ENCODE measurements at places on chromosomes 2 and 18.
A peak's percentile ranks its signal among the peaks of the same experiment; 100 is the strongest.

- ATAC-seq, result no peak
Observed at GRCh38 chr2:1521191-1521877, 108.1 kb downstream of the TPO start.

DNA sequence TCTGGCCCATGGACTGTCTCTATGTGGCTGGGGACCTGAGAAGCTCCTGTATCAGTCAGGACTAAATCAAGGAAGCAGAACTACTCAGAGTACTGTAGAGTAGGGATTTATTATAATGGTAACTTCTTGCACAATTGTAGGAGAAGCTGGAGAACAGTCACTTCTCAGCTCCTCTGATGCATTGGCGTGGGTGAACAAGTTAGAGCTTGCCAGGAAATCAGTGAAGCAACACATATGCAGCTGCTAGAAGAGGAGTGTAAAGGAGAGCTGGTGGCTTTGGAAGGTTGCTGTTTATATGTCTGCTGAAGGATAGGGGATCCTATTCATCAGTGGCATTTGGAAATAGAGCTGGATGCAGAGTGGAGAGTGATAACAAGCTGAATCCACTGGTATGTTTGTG, 215.5 kb upstream of the CWC22 start:
- ATAC-seq, result peak; percentile 83

DNA sequence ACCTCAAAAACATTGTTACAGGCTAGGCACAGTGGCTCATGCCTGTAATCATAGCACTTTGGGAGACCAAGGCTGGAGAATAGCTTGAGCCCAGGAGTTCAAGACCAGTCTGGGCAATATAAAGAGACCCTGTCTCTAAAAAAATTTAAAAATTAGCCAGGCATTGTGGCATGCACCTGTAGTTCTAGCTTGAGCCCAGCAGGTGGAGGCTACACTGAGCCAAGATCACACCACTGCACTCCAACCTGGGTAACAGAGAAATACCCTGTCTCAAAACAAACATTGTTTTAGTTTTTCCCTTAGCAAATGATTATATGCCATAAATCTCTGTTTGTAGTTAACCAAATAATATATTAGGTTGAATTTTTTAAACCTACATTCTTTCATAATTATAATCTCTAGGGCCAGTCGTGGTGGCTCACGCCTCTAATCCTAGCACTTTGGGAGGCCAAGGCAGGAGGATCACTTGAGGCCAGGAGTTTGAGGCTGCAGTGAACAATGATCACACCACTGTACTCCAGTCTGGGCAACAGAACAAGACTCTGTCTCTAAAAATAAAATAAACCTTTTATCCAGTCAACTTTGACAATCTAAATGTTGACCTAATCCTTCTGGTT, 13.3 kb upstream of the CYP20A1 start:
- ATAC-seq, result no peak

- ATAC-seq, result no peak
Observed at GRCh38 chr18:6254456-6254855, 160.3 kb downstream of the L3MBTL4 start.

DNA sequence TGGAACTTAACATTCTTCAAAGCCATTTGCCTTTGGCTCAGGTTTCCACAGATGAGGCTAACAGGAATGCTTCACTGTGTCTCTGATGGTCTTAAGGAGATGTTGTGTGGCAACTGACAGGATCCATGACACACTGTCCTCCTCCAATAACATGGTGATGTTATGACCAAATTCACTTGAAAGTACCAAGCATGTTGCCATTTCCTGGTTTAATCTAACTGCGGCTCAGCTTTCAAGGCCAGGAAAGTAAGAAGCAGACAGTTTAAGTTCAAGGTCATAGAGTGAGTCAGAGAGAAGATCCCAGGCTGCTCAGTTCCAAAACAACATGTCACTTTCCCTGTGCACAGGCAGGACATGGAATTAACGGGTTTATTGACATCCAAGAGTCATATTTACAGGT, 513.6 kb downstream of the STK39 start:
- ATAC-seq, result no peak

DNA sequence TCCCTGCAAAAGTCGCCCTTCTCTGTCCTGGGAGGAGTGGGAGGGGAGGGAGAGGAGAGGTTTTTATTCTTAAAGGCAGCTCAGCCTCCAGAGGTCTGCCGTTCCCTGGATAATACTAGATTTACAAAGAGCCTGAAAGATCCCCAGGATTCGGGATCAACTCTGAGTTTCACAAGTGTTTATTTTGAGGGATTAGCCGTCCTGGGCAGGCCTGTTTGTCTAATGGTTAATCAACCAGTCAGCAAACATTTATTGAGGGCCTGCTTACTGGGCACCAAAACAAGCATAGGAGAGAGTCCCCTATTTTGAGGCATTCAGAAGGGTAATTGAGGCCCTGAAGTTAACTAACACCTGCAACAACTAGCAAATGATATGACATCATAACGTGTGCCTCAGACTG, 152.6 kb upstream of the SLC1A4 start:
- ATAC-seq, result no peak

DNA sequence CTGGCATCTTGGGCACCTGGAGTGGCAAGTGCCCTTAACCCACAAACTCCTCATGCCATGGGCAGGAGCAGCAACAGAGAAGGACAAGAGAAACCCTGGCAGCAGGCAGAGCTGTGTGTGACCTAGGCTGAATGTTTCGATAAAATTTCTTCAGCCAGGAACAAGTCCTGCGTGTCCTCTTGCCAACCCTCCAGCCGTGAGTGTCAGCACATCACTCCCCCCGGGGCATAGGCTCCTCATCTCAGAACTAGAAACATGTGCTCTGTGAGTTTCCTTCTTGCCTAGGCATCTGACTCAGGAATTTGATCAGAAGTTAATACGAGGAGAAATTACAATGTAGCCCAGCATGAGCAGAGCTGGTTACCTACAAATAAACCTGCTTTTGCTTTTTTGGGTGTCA, 2.2 kb downstream of the ABCG8 start:
- no peak for ATAC-seq

DNA sequence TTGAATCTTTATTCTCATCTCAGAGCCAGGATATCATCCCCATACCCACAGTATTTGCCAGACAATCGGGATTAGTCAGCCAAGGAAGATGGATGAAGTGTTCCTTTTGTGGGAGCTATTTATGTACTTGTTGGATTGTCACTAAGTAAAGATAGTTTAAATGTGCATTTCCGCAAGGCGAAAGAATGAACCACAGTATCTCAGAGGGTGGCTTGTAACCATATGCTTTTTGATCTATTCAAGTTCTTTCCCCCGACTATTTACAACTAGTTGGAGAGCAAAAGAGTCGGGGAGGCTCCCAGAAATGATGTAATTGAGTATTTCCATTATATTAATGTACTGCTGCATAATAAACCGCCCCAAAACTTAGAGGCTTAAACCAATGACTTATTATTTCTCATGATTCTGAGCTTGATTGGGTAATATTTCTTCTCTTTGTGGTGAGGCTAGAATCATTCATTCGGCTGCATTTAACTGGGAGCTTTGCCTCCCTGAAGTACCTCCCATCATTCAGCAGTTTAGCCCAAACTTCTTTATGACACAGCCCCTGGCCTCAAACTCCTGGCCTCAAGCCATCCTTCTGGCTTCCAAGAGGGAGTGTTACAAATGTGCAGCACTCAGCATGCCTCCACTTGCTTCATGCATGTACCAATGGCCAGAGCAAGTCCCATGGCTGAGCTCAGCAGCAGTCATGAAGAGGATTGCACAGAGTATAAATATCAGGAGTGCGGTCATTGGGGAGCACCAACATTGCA, 423.7 kb downstream of the METTL4 start:
- ATAC-seq, result peak; percentile 70

- no peak for ATAC-seq
Observed at GRCh38 chr2:44358503-44358902, 2.8 kb downstream of the PREPL start.

- no peak for ATAC-seq
Observed at GRCh38 chr2:120917886-120918285, 182.2 kb downstream of the GLI2 start.

DNA sequence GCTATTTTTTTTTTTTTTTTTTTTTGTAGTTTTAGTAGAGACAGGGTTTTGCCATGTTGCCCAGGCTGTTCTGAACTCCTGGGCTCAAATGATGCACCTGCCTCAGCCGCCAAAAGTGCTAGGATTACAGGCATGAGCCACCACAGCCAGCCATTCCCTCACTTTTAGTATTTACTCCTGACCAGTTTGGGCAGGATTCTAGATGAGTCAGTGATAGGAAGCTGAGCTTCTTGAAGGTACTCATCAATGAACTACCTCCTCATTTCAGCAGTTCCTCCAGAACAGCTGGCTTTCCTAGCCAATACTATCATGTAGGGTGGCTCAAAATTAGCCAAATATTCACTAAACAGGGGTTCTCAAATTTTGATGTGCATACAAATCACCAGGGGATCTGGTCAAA, 57.2 kb downstream of the CYBRD1 start:
- no peak for ATAC-seq

DNA sequence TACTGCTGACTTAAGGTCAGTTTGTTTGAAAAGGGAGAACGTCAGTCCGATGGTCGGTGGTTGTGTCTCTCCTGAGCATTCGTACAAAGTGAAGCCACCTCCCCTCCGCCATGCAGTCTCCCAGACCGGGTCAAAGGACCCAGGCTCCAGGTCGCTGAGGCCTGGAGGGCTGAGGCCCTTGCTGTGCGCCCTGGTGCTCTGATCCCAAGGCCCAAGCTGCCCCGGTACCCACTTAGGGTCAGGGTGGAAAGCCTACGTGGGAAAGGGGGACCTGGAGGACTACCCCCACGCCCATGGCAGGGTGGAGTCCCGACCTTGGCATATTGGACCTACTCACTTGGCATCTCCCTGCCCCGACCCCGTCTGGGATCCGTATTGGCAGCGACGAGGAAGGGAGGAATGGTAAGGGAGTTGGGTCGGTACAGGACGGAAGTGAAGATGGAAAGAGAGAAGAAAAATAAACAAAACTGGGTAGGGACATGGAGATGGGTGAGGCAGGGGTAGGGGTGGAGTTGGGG, 8.0 kb upstream of the SIX3 start:
- no peak for ATAC-seq

DNA sequence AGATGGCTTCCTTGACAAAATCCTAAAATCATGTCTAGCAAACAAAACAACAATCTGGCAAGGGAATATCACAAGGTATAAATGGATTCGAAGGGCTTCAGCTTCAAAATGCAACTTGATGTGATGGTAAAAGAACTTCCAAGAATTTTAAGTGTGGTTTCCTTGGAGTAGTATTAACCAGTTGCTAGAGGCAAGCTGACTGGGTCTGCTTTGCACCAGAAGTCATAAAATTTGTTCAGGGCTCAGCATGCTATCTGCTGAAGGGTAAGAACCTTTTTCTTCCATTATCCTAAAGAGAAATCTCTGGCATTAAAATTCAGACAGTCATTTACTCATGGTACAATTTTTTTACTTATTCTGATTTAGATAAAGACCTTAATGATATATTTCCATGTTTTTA, 516.7 kb downstream of the TXNL1 start:
- no peak for ATAC-seq

DNA sequence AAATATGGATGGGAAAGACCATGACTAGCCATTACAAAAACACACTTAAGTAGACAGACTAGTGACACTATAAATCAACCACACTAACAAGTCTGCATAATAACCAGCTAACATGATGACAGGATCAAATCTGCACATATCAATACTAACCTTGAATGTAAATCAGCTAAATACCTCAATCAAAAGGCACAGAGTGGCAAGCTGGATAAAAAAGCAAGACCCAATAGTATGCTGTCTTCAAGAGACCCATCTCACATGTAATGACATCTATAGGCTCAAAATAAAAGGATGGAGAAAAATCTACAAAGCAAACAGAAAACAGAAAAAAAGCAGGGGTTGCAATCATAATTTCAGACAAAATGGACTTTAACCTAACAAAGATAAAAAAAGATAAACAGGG, 16.3 kb downstream of the PFN4 start:
- ATAC-seq, result no peak

GRCh38 chr2:66127656-66128055, 307.3 kb upstream of the MEIS1 start:
- no peak for ATAC-seq

DNA sequence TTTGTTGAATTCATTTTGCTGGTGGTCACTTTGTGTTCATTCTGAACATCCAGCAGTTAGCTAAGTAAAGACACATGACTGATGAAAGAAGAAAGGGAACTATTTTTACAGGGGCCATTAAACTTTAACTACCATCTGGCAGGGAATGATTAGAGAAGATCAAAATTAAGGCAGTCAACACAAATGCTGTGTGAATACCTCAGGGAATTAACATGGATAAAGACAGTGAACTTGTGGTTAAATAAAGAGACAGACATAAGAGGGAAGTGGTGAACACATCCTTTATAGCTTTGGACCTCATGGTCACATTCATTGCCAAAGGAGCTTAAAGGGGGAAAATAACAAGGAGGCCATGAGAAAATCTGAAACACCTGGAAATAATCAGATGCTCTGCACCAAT, 52.6 kb upstream of the ATP5MC3 start:
- ATAC-seq, result no peak

DNA sequence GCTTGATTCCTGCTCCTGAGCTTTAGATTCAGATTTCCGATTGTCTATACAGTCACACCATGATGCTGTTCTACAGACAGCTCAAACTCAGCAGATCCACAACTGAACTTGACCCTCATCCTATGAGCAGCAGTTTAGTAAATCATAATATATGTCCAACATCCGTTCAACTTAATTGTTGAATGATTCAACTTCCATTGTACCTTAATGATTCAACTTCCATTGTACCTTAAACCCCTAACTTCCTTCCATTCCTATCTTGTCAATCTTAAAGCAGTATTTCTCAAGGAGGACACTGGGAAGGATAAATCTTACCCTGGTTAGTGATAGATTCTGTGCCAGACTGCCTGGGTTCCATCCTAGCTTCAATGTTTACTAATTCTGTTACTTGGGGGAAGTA, 60.1 kb downstream of the PIGN start:
- no peak for ATAC-seq

GRCh38 chr2:158194229-158194628, 92.6 kb downstream of the UPP2 start:
- no peak for ATAC-seq

GRCh38 chr2:10056439-10056838, 13.1 kb downstream of the KLF11 start:
- ATAC-seq, result no peak

GRCh38 chr18:69261406-69261805, 139.3 kb upstream of the DOK6 start:
- no peak for ATAC-seq
